ENCODE measurements at places on chromosomes 4 and X.

GRCh38 chr4:186029571-186030398, 39.2 kb upstream of the TLR3 start:
- DNase-seq, result no peak

DNA sequence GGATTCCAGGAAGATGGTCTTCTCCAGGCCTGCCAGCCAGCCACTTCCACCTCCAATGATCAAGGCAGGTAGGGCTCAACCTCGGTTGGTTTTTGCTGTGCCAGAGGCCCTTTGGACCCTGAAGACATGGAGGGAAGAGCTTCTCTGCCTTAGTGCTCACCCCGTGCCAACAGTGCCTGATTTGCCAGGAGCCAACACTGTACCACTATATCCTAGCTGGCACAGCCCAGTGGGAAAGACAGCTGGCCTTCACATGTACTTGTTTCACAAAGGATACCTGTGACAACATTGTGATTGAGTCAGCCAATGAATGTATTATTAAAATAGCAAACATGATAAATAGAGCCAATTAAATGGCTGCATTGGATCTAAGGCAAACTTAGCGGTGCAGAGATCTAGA, 51.9 kb upstream of the PRPS1 start:
- DNase-seq, result no peak

- DNase-seq, result peak; percentile 56
Measured at GRCh38 chr4:113673450-113673849, 88.1 kb downstream of the CAMK2D start.

DNA sequence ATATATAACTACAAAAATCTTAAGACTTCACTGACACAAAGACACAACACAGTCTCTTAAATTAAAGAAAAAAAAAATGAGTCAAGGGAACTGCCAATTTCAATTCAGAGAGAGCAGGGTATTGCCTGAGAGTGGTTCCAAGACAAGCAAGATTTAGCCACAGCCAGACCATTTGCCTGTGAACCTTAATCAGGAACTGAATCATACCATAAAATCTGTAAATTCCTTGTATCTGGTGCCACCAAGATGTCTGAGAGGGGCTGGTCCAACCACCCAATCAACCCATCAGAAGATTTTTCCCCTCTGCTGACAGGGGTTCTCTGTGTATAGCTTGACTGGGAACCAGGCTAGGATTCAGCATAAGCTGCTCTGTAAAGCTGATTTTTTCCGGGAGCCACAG, 159.2 kb downstream of the CPEB2 start:
- DNase-seq, result no peak

- DNase-seq, result peak; percentile 74
Measured at GRCh38 chrX:38805432-38806389, 4.5 kb downstream of the MID1IP1 start.

DNA sequence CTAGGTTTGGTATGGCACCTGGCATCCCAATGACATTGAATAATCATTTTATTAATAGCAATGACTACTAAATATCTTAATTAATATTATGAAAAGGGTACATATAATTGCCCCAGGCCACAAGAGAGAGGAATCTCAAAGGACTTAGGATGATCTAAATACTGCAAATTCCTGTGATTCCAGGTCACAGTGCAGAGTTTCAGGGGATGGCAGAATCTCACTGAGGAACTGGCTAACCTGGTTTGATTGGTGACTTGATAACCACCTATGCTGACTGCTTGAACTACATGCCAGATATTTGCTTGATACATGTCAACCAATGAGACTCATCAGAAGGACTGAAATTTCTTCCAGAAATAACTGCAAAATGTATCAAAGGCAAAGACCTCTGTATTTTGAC, 37.2 kb downstream of the BTC start:
- no peak for DNase-seq

GRCh38 chrX:119541188-119541587, 24.0 kb downstream of the STEEP1 start:
- DNase-seq, result no peak

- DNase-seq, result no peak
Measured at GRCh38 chr4:120919358-120919757, 3.2 kb downstream of the PRDM5 start.

GRCh38 chrX:51894697-51895336, 1.4 kb downstream of the MAGED1 start:
- peak; percentile 29 for DNase-seq

GRCh38 chrX:10125248-10125615, 31.5 kb upstream of the CLCN4 start:
- DNase-seq, result no peak

DNA sequence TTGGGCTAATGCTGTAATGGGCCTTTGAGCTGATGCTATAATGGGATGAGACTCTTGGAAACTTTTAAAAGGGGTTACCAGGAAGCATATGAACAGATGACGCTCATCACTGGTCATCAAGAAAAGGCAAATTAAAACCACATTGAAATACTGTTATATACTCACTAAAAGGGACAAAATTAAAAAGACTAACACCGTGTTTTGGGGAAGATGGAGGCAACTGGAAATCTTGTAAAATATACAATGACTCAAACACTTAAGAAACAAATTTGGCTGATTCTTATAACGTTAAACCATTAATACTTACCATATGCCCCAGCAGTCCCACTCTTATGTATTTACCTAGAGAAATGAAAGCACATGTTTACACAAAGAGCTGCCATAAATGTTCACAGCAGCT, 207.2 kb upstream of the GPRIN3 start:
- DNase-seq, result no peak
